NAMALWA (cell line): ENCODE measurements at places on chromosomes 6 and 20.

- DNase-seq, result no peak
Measured at GRCh38 chr6:42821341-42821668, 39.5 kb downstream of the BICRAL start.

- DNase-seq, result no peak
Measured at GRCh38 chr20:39571171-39571570, 609.0 kb downstream of the DHX35 start.

GRCh38 chr6:64224819-64225218, 589.2 kb downstream of the PHF3 start:
- no peak for DNase-seq

DNA sequence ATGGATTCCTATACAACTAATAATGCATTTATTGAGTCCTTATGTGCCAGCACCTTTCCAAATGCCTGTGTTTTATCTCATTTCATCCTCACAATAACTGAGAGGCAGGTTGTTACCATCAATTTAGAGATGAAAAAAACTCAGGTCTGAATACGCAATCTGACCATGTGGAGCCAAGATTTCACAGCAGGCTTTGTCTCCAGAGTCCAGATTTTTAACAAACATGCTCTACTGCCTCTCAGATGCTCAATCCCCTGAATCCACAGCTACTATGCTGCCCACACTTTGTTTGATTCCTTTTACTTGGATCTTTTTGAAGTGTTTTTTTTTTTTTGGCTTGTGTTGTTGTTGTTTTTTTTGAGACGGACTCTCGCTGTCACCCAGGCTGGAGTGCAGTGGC, 46.8 kb downstream of the B4GALT5 start:
- DNase-seq, result no peak

DNA sequence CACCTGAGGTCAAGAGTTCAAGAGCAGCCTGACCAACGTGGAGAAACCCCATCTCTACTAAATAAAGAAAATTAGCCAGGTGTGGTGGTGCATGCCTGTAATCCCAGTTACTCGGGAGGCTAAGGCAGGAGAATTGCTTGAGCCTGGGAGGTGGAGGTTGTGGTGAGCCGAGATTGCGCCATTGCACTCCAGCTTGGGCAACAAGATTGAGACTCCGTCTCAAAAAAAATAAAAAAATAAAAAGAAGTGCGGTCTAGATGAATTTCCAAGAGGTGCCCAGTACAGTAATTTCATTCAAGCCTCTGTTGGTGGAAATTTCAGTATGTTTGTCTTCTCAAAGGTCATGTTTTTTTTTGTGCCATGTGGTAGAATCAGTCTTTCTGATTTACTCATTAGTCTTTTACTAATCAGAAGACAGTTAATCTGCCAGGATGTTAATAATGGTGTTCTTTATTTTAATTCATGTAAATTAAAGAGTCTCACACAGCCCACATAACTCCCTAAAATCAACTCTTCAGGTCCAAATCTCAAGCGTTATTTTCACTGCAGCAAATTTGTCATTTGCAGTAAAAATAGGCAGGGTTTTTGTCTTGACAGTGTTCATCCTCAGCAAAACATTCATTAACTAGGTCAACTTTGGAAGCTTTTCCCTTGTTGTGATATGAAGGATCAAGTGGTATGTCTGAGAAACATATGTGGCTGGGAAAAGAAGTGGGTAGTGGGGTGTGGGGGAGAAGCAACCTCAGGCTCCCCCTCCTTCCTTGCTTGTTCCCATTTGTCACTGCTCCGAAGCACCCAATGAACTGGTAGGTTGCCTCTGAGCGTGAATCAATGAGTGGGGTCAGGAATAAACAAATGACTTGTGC, 13.3 kb downstream of the TP53INP2 start:
- no peak for DNase-seq

DNA sequence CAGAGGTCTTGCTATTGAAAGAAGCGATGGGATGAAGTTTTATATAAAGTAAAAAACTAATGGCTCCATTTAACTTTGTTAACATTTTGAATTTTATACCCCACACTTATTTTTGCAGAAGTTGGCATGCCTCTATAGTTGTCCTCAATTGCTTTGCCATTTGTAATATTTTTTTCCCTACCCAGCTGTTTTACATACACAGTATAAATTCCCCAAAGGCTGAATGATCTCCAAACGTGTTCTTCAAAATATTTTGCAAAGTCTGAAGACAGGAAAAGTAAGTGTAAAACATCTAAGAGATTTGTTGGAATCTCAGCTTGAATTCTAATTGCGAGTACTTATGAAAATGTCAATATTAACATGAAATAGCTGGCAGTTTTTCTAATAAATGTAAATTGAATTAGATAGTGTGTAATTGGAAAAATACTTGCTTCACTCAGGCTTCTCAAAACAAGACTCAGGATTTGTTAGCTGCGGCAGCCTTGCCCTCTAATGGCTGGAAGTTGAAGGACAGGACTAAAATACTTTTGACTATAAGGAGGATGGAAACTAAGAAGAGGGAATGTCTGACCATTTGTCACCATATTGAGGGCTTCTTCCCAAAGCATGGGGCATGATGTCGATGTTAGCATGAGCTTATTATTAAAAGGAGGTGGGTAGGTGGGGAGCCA, 226.8 kb downstream of the UST start:
- DNase-seq, result peak; percentile 30

GRCh38 chr20:20083807-20084206, 31.5 kb downstream of the CFAP61 start:
- DNase-seq, result peak; percentile 67

- DNase-seq, result no peak
Measured at GRCh38 chr20:37430778-37431460, 85.0 kb downstream of the SRC start.

DNA sequence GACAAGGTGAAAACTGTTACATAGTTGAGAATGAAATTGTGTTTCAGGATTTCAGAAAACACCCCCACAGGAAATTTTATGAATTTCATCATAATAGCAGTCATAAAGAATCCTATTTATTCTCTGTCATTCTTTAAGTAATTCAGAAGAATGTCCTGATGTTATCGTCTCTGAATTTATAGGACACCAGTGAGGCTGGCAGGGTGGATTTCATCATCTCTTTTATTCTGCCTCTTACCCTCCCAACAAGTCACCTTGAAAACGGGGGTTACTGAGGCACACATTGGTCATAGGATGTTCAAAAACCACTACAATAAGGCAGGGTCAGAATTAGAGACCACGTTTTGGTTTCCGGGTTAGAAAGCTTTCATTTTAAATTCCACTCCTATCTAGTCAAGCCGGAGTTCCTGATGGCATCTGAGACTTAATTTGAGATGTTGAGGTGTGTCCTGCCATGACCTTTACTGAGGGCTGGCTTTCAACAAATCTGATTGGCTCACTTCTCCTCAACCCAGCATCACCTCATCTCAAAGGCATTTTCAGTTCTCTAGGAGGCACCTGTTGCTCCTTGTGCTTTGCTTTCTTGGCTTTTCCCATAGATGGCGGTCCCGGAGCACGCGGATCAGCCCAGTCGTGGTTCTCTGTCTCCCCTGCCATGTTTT, 230.6 kb upstream of the SUPT3H start:
- DNase-seq, result no peak

- no peak for DNase-seq
Measured at GRCh38 chr20:58542411-58543095, 27.4 kb upstream of the APCDD1L start.

GRCh38 chr6:47788498-47788884, 6.7 kb downstream of the OPN5 start:
- DNase-seq, result no peak

- DNase-seq, result no peak
Measured at GRCh38 chr6:120899932-120900331, 434.3 kb downstream of the TBC1D32 start.

DNA sequence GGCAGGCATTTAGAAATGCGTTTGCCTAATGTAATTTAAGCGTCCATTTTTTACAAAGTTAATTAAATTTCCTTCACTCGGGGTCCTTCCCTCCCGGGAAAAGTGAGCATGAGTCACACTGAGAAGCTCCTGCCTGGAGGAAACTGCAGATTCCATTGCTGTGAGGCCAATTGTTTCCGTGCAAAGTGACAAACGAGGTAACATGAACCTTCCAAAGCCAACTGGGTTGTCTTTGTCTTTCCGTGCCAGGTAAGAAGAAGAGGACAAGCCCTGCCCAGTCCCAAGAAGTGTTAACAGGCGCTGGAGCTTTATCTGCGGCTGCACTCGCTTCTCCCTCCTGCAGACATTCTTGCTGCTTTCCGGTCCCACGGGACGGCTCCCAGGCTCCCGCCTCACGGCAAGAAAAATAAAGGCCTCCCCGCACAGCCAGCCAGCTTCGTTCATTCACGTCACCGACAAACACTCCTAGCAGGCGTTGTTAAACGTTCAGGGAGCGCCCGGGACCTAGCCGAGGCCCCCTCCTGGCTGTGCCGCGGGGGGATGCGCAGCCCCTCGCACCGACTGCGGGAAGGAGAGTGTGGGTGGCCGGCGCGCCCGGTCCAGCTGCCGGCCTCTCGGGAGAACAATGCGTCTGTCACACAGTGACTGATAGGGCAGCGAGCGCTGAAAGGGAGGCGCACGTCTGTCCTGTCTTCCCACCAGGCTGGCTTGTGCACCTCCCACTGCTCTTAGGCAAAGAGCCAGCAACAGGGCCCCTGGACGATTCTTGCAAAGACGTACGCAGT, 61.5 kb upstream of the HDDC2 start:
- DNase-seq, result no peak

DNA sequence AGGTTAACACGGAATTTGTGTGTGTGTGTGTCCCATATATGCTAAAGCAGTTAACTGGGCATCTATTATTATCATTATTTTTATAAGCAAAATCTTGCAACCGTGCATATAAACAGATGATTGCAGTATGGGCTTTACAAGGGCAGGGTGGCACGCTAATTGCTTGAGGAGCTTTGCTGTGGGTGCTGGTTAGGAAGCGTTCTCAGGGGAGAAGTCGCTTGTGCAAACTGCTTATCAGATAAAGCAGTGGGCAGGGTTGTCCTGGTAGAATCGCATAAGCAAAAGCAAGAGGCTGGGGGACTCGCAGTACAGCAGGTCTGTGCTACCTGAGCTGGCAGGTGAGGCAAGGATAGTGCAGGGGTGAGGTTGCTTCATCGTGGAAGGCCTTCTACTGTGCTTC, 9.7 kb upstream of the CCN6 start:
- DNase-seq, result no peak

DNA sequence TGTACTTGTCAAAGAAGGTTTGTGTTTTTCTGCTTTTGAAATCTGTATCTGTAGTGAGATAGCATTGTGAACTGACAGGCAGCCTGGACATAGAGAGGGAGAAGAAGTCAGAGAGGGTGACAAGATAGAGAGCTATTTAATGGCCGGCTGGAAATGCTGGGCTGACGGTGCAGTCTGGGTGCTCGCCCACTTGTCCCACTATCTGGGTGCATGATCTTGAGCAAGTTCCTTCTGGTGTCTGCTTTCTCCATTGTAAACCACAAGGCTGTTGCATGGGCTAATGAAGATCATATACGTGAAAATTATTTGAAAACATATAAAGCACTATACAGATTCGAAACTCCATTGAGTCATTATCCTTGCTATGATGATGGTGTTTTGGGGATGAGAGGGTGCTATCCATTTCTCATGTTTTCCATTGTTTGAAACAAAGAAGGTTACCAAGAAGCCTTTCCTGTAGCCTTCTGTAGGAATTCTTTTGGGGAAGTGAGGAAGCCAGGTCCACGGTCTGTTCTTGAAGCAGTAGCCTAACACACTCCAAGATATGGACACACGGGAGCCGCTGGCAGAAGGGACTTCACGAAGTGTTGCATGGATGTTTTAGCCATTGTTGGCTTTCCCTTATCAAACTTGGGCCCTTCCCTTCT, 18.4 kb downstream of the CD83 start:
- no peak for DNase-seq
